ENCODE measurements at places on chromosomes 2 and 18.
A peak's percentile ranks its signal among the peaks of the same experiment; 100 is the strongest.

GRCh38 chr2:27893006-27893405, 2.5 kb downstream of the BABAM2 start:
- no peak for DNase-seq

GRCh38 chr2:54360055-54360792, 95.9 kb upstream of the SPTBN1 start:
- DNase-seq, result no peak

GRCh38 chr2:56108806-56109205, 75.0 kb upstream of the CCDC85A start:
- no peak for DNase-seq

DNA sequence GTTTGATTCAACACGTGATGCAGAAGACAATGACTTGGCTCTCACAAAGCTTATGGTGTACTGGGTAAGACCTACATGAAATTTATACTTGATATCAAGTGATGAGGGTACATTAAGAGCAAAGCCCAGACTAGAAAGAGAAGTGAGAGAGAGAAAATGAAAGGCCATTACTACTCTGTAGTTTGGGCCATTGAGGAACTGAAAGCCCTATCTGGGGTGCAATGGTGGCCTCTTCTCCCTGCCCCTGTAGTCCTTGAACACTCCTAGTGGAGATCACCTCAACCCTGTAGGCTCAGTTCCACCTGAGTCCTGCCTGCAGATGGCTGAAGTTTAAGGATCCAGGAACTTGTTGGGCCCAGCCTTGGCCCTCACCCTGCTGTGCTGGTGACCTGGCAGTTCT, 569.8 kb upstream of the MEX3C start:
- no peak for DNase-seq

- DNase-seq, result no peak
Observed at GRCh38 chr2:16104315-16104948, 164.1 kb downstream of the MYCN start.

DNA sequence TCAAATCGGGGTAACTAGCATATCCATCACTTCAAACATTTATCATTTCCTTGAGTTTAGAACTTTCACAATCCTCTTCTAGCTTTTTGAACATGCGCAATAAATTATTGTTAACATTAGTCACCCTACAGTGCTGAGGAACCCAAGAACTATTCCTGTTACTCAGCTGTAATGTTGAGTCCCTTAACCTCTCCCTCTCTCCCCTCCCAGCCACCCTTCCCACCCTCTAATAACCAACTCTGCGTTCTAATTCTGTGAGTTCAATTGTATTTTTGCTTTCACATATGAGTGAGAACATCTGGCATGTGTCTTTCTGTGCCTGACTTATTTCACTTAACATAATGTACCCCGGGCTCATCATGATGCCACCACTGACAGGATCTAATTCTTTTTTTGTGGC, 78.6 kb upstream of the RANBP2 start:
- no peak for DNase-seq

GRCh38 chr18:51009072-51009471, 20.9 kb upstream of the SMAD4 start:
- DNase-seq, result no peak

- no peak for DNase-seq
Observed at GRCh38 chr2:85769236-85769982, 15.6 kb downstream of the ATOH8 start.

GRCh38 chr2:84805250-84805958, 75.5 kb downstream of the TRABD2A start:
- no peak for DNase-seq

- no peak for DNase-seq
Observed at GRCh38 chr2:99106913-99107312, 34.6 kb upstream of the C2orf15 start.

- no peak for DNase-seq
Observed at GRCh38 chr18:41540237-41540871, 414.7 kb upstream of the PIK3C3 start.

DNA sequence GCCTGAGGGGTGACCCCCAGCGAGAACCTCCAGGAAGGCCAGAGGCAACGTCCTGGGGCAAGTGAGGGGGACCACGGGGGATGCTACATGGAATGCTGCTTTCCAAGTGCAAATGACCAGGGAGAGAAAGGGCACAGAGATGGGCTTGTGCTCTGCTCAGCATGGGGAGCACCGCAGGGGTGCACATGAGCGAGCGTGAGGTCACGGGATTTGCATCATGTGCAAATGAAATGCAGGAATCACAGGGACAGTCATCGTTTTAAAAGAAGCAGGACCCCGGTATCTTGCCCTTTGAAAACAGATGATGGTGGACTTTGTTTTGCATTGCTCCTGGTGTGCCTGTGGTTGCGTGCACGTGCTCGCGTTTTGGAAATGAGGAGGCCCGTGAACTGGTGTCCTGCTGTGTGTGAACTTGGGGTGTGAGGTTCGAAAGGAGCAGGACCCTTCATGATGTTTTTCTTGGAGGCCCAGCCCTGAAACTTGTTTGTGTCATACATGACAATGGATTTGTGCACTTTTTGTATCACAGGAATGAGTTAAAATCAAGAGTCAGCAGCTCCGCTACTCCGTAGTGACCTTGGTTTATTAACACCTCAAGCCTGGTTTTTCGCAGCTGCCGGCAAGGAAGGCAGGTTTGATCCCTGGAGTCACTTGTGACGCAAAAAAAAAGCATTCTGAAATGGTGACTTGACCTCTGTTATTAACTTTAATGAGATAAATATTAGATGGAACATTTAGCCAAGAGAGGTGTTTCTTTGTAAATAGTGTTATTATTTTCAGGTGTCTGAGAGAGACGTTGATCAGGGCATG, 234.5 kb downstream of the LDLRAD4 start:
- DNase-seq, result no peak

GRCh38 chr2:175227393-175227792, 45.9 kb upstream of the ATP5MC3 start:
- DNase-seq, result no peak

GRCh38 chr2:1866402-1867111, 122.2 kb upstream of the PXDN start:
- DNase-seq, result no peak

DNA sequence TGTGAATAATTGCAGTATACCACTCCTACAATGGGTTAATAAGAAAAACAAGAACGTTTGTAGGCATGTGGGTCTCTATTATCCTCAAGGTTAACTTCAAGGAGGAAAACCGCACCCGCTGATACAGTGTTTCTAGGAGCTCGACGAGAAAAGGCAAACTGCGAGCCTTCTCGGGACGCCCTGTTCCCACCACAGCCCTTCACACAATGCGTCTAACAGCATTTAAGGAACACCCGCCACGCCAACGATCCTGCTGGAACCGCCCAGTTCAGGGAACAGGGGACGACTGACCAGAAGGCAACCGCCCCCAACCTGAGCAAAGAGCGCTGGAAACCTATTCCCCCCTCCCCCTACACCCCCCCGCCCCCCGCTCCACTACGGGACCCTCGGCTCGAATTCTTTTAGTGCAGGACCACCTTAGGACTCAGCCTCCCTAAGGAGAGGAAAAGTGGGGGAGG, 710 bp upstream of the TMSB10 start:
- peak; percentile 59 for DNase-seq

GRCh38 chr2:188845692-188846091, 128.5 kb upstream of the COL3A1 start:
- DNase-seq, result no peak

- DNase-seq, result no peak
Observed at GRCh38 chr2:5691221-5691984, 781 bp upstream of the SOX11 start.

GRCh38 chr18:49898421-49898820, 85.1 kb upstream of the ACAA2 start:
- DNase-seq, result peak; percentile 51

- DNase-seq, result no peak
Observed at GRCh38 chr2:71256421-71256820, 29.5 kb upstream of the PAIP2B start.

GRCh38 chr2:70627211-70627898, 73.7 kb upstream of the TGFA start:
- no peak for DNase-seq

- no peak for DNase-seq
Observed at GRCh38 chr2:29744976-29745375, 176.4 kb downstream of the ALK start.

GRCh38 chr2:85705680-85706039, 11.5 kb downstream of the GNLY start:
- DNase-seq, result no peak

GRCh38 chr18:55382277-55382805, 205.7 kb downstream of the TCF4 start:
- no peak for DNase-seq

GRCh38 chr2:37523814-37524362, 147.6 kb downstream of the CDC42EP3 start:
- no peak for DNase-seq

- DNase-seq, result peak; percentile 15
Observed at GRCh38 chr2:68832233-68832869, 38.8 kb downstream of the BMP10 start.

All from stimulated activated naive CD4-positive, alpha-beta T cell (primary cell).